ENCODE measurements at places on chromosomes 7 and 10.

DNA sequence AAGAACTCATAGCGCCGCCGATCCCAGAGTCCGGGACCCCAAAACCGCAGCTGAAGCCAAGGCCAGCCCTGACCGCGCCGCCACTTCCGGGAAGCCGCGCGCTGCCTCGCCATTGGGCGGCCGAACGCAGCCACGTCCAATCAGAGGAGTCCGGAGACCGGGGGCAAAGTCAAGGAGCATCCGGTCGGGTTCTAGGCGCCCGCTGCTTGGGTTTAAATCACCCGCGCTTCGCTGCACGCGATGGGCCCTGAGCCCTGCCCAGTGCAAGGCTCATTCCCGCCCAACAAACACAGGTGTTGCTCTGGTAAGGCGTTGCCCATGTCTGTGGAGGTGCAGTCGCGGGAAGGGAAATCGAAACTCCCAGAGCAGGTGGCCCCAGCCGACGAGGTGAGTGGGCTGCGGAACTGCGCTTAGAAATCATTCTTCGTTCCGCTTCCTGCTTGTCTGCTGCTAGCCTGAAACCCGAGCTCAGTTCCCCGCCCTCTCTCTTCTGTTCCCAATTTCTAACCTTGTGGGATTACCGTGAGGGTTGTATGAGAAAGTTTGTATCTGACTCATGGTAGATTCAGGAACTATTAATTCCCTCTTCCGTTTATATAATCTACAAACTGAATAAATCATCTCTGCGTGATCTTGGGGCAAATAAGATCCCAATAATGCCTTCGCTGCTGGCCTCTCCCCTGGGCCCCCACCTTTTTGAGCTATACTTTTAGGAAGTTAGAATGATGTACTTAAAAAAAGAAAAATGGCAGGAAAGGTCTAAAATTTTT is at the start of gene DCLRE1C:
Gene DCLRE1C, minus strand, starts transcription at position 96 of the 770 bp plus-strand sequence. Its CDS starts 86 bp downstream, at position 10.
- DNase-seq = peak; percentile 92

DNA sequence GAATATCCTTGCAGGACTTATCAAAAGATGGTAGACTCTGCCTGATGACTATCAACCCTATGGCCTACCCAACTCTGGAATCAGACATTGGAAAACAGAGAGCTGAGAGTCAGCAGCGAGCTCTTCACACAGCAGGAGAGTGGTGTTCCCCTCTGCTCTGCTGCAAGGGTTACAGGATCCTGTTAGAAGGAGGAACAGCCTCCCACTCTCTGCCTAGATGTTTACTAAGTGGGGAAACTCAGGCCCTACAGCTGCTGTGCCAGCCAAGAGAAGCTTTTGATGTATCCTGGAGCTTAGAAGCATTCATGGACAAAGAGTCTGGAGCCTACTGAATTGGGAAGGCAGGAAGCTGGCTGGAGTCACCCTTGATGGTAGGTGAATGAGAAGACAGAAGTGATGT is 104.6 kb downstream of the ABLIM1 start:
- no peak for DNase-seq

DNA sequence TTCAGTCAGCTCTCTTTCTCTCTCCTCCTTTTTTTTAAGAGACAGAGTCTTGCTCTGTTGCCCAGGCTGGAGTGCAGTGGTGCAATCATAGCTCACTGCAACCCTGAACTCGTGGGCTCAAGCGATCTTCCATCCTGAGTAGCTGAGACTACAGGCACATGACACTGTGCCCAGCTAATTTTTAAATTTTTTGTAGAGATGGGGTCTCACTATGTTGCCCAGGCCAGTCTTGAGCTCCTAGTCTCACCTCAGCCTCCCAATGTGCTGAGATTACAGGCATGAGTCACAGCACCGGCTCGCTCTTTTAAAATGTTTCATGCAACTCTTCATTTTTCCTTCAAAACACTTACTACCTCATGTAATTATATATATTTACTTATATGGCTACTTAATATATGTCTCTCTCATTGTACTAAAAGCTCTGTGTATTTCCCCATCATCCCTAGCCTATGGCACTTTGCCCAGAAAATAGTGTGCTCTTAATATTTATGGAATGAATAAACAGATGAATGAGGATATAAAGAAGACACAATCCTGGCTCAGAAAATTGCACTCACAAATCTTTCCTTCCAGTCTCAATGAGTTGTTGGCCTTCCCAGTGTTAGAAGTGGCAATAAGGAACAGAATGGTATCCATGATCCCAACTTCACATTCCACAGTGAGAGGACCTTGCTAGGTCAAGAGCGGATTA is 33.9 kb downstream of the EBLN1 start:
- no peak for DNase-seq

GRCh38 chr10:50396491-50397311 is 145.4 kb upstream of the ASAH2 start:
- DNase-seq = no peak

Data from SHP77 (cell line).